Peyer's patch (tissue), 4 donors: ENCODE measurements at places on chromosomes 7 and 10. TPM values are rescaled to one million over a fixed set of nuclear protein-coding genes. Genes with fewer than 3 reads are reported as not detected.

The ATP6V0A4 gene
- not detected for total RNA-seq

The UFSP1 gene
- total RNA-seq: 7.0 TPM

The NUTM2A gene
- total RNA-seq: 1.8 TPM

The UNCX gene
- total RNA-seq: not detected

The HILPDA gene
- total RNA-seq: 9.0 TPM

The WNT8B gene
- not detected for total RNA-seq

The MORN4 gene
- total RNA-seq: 0.35 TPM

The ERVW-1 gene
- not detected for total RNA-seq

The RPP30 gene
- total RNA-seq: 53.6 TPM

The CHRM2 gene
- not detected for total RNA-seq

The IDI2 gene
- not detected for total RNA-seq

The MYOF gene
- total RNA-seq: 23.5 TPM

The PHYHIPL gene
- total RNA-seq: 10.1 TPM

The FAM241B gene
- not detected for total RNA-seq
